Suppressor macrophage (primary cell): ENCODE measurements at places on chromosomes 1 and 21.

GRCh38 chr1:172515436-172515835, 17.5 kb upstream of the SUCO start:
- DNase-seq = no peak

GRCh38 chr1:50634251-50634650, 211.0 kb upstream of the DMRTA2 start:
- no peak for DNase-seq

DNA sequence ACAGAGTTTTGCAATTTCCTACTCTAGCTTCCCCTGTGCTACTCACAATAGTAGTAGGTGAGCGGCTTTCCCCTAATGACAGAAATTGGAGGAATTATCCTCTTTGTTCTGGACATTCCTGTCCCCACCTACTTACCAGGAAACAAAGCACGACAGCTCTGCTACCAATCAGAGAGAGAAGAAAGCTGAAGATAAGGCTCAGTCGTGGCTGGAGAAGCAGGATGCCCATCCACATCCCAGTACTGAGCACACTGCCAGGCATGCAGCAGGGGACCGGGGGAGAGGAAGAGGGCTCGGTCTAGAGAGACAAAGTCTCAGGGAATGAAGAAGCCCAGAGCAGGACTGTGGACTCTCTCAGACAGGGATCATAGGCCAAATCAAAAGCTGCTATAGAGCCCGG, 134.1 kb upstream of the KRTAP19-8 start:
- no peak for DNase-seq

GRCh38 chr1:2886631-2887030, 85.1 kb upstream of the TTC34 start:
- no peak for DNase-seq

DNA sequence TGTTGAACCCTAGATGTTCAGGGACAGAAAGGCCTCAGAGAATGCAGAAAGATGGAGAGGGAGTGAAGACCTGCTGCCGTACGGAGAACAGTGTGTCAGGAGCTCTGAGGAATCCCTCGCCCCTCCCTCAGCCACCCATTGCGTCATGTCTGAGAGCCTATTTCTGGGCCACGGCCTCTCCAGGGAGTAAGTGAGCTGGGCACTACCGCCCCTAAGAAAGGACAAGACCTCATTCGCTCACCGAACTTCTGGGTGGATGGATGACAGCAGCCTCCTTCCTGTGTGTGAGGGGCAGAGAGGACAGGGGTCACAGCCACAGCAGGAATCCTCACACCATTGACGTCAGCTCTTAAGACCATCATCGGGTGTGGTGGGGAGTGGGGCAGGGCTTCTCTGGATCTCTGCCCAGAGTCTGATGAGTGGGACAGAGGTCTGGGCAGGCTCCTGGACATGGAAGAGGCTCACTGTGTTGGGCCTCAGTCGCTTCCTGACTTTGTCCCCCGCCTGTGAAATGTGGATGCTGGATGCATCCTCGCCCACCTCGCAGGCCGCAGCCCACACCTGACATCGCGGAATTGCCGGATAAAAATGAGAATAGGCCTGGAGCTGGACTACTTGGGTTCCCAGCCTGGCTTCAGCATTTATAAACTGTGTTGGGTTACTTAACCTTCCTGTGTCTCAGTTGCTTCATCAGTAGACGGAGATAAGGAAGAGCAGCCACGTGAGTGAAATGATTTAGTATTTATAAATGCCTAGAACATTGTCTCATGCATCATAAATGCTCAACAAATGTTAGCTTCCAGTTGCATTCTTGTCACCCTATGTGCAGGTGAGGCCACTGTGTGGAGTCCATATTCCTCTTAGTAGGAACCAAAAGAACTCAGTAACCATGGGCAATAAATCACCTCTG, 238.6 kb downstream of the TRABD2B start:
- no peak for DNase-seq

GRCh38 chr1:59742526-59742925, 72.2 kb upstream of the HOOK1 start:
- no peak for DNase-seq

DNA sequence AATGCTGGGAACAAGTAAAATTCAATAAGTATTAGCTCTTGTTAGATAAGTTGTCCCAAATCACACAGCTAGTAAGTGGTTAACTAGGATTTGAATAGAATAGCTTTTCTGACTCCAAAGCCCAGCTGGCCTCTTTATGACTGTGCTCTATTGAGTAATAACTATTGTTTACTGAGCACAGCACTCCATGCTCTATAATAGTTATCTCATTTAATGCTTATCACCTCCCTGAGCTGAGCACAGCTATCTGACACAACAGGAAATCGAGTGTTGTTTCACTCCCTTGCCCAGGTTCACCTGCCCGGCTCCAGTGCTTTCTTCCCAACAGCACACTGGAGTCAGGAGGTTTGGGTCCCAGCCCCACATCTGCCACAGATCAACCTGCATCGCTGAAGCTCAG, 38.8 kb upstream of the STMN1 start:
- DNase-seq = no peak

DNA sequence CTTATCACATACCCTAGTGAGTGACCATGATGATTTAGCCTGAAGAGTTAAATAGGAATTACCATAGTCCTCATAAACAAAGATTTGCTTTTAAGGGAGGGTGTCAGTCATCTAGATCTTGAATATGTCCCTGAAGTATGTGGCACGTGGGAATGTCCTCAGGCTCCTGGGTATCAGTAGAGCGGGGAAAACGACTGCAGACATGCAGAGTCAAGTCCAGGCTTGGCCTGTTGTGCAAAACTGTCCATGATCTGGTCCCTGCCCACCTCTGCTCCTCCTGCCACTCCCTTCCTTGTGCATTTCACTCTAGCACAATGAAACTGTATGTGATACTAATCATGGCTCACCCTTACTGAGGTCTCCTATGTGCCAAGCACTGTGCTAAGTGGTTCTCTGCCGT, 12.9 kb downstream of the MOV10 start:
- DNase-seq = no peak

DNA sequence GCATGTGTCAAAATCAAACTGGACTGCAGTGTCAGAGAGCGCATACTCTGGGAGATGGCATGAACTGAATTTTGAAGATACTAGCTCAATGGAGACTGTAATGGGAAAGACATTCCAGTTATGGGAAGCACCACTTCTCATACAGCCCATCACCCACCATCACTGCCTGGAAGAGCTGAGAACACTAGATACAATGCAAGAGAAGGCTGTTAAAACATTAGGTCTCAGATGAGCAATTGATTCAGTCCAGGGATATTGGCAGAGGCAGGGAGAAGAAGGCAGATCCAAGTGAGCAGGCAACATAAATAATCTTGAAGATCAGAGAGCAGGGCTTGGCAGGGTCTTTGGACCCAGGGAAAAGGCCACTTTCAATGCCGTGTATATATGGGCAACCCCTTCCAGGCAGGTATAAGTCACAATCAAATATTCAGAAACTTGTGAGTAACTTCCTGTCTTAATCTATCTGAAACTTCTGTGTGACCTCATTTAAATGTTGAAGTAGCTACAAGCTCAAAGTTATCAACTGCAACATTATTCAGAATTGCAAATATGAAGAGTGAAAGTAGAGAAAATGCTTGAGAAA, 290.3 kb upstream of the SGIP1 start:
- no peak for DNase-seq

GRCh38 chr1:70536708-70537366, 125.8 kb downstream of the CTH start:
- DNase-seq = no peak

DNA sequence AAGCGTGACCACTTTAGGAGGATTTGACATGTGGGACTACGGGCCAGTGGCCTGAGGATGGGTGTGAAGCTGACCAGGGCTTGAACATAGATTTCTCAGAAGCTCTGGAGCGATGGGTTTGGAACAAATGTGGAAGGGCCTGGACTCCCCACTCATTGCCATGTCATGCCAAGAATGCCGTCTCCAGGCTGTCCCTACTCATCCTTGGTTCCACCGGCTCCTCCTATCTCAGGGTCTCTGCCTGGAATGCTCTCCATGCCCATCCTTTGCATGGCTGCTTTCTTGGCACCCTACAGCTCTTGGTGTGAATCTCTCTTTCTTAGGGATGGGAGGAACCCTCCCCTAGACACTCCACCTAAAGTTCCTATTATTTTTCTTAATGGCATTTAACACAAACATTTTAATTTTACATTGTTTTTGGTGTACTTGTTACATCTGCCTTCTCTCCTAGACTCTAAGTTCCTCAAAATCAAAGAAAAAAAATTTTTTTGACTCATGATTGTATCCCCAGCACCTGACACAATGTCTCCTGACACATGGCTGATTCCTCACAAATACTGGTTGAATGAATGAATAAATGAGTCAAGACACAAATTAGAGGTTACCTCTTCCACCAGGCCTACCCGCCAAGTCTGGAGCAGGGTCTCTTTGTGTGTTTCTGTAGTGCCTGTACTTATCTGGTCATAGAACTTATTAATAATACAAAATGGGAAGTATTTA, 114.5 kb downstream of the OMA1 start:
- peak; percentile 68 for DNase-seq

GRCh38 chr1:61961009-61961408, 218.7 kb downstream of the PATJ start:
- DNase-seq = no peak

GRCh38 chr1:48789903-48790302, 13.2 kb upstream of the BEND5 start:
- DNase-seq = no peak

GRCh38 chr1:159790237-159790917, 9.6 kb downstream of the DUSP23 start:
- no peak for DNase-seq

DNA sequence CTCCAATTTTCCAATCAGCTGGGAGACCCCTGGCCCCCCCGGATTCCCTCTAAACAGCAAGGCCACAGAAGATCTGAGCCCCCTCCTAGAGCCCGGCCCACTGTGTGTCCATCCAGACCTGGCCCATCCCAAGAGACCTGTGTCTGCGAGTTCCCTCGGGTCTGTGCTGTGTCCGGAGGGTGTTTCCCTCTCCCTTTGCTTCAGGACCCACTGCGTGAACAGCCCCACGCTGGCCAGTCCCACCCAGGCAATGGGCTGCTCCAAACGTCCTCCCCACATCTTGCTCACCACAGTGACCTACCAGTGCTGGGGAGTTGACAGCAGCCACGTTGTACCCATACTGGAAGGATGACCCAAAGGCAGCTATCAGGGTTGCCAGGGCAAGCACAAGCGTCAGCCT, 11.6 kb downstream of the SLC2A5 start:
- no peak for DNase-seq

- no peak for DNase-seq
Measured at GRCh38 chr21:40507978-40508377, 339.0 kb downstream of the DSCAM start.

GRCh38 chr1:49971088-49971487, 52.7 kb downstream of the AGBL4 start:
- DNase-seq = no peak
